GM18507 (cell line): ENCODE measurements at places on chromosomes 2 and 18.

DNA sequence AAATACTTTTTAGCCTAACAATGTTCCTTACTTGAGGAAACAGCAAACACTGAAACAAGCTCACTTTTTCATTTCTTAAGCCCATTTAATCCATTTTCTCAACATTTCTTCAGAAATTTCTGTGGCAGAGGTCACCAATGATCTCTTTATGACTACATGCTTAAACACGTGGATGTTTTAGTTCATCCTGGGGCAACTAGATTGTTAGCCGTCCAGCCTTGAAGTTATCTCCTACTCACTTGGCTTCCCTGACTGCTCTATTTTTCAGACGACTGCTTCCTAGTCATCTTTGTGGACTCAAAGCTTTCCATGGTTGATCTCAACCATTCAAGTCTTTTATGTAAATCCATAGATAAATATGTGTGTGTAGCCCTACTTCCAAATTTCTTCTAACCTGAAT is 24.1 kb downstream of the CD302 start:
- DNase-seq: no peak

GRCh38 chr18:22210311-22210754 is 40.9 kb downstream of the GATA6 start:
- no peak for DNase-seq

GRCh38 chr2:229974266-229974665 is 52.0 kb downstream of the FBXO36 start:
- no peak for DNase-seq

GRCh38 chr2:6630209-6630608 is 235.5 kb downstream of the CMPK2 start:
- no peak for DNase-seq

GRCh38 chr2:235543128-235543750 is 49.4 kb downstream of the AGAP1 start:
- no peak for DNase-seq

GRCh38 chr2:176691471-176691870 is 422.2 kb downstream of the MTX2 start:
- DNase-seq: no peak

GRCh38 chr2:240818293-240819125 is 1.5 kb downstream of the KIF1A start:
- no peak for DNase-seq

DNA sequence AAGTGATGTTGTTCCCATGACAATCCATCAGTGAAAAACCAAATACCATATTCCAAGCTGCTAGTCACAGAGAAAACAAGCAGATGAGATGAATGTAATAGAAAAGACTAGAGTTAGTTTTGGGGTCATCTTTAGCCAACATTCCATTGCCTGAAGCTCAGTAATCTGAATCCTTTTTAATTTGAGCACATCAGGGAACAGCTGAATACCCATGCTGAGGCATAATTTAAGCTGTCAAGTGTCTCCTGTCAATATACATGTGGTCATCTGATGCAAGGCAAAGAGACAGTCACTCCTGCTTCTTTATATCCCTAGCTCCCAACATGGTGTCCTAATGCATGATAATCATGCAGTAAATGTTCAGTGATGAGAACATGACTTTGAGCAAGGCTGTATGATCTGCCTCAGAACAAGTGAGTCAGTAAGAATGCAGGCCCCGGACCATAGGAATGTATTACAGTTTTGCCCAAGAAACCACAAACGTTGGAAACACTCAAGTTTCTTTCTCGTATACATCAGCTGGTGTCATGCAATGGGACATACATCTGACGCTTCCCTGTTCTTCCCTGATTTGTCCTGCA is 48.0 kb downstream of the CDK15 start:
- no peak for DNase-seq

DNA sequence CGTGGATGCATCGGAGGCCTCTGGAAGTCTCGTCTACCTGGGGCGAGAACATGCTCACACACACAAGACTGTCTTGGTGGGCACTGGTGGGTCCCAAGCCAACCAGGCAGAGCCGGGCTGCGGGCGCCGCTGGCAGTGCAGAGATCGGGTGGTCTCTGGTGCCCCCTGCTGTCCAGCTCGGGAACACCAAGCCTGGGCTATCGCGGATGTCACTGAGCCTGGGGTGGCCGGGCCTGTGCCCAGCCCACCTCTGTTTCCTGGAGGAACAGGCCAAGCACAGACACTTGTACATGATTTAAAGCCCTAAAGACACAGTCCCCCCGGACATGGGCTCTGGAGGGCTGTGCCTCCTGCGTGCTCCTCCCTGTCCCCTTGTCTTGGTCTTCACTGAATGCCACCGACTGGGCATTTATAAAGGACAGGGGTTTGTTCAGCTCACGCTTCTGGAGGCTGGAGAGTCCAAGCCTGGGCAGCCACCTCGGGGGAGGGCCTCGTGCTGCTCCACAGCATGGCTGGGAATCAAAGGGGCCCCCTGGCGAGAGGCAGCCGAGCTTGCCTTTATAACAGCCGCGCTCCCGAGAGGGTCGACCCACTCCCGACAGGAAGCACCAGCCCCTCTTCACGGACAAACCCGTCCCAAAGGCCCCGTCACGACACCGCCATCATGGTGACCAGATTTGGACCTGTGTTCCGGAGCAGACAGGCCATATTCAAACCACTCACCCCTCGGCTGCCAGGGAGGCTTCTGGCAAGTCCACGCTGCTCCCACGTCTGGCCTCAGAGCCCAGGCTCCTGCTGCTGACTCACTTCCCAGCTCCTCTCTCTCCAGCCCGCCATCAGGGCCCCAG is 3.6 kb upstream of the OTOS start:
- DNase-seq: peak; percentile 60

GRCh38 chr2:211454679-211455078 is 898.3 kb downstream of the CPS1 start:
- no peak for DNase-seq

- no peak for DNase-seq
These were observed 53.7 kb downstream of the EDAR start for GRCh38 chr2:108935271-108935741.

- DNase-seq: no peak
These were observed 266.5 kb downstream of the KLHL29 start for GRCh38 chr2:23651187-23652080.

GRCh38 chr18:55116863-55117262 is 157.6 kb upstream of the CCDC68 start:
- DNase-seq: no peak

DNA sequence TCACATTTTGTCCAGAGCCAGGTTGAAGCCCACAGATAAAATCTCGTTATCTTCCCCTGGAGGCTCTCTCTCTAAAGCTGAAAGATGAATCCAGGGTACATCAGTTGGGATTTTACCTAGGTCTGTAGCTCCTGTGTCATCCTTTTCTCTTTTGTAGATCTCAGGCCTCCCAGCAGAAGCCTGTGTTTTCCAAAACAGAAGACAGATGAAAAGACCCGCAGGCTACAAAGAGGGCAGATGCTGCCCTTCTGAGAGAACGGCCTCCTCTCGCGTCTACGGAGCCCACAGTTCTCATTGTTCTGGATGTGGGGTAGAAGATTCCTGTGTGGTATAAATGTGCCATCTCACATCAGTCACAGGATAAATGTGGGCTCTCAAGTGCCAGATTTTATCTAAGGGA is 139.5 kb downstream of the SUCLG1 start:
- no peak for DNase-seq
